ENCODE measurements at places on chromosomes 7 and 10.
A peak's percentile ranks its signal among the peaks of the same experiment; 100 is the strongest.

- no peak for DNase-seq
Observed at GRCh38 chr7:134778941-134779740, at the start of gene CALD1. TSS of gene CALD1 (plus strand) at chr7:134779634. CDS start at chr7:134867734, 88,100 bp downstream.

- DNase-seq = no peak
Observed at GRCh38 chr7:21160401-21160800, 267.5 kb upstream of the SP4 start.

GRCh38 chr7:100895956-100896731 is 456 bp upstream of the ACHE start:
- no peak for DNase-seq

DNA sequence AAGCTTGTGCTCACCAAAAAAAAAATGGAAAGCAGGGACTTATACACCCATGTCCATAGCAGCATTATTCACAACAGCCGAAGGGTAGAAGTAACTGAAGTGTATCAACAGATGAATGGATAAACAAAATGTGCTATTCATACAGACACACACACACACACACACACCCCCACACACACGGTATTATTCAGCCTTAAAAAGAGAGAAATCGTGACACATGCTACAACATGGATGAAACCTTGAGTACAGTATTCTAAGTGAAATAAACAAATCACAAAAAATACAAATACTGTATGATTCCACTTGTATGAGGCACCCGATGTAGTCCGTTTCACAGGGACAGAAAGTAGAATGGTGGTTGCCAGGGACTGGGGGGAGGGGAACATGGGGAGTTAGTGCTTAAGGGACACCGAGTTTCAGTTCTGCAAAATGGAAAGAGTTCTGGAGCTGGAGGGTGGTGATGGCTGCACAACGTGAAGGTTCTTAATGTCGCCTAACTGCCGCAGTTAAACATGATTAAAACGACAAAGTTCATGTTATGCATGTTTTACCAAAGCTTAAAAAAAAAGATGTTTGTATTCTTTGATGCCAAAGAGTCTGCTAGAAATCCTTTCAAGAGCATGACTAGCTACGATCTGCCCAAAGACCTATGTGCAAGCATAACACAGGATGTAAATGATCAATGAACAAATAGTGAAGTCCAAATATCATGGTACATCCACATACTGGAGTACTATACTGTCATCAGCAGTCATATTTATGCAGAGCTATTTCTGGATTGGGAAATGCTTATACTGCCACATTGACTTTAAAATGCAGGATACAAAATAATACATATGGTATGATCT is 7.2 kb downstream of the TNS3 start:
- peak; percentile 84 for DNase-seq

DNA sequence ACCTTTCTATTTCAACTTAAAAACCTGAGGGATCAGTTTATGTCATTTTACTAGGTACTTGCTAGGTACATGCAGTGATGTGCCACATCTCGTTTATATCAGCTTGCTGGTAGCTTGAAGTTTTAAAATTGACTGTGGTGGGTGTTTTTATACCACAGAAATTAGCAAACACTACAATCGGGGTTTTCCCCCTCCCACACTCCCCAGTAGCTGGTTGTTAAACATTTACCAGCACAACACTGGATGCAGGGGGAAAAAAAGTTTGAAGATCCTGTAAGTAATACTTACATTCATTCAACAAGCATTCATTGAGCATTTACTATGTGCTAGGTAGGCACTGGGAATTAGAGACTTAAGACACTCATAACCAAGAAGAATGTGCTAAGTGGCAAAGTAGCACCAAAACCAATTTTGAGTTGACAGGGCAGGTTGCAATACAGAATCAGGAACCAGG is 32.6 kb downstream of the USP6NL start:
- DNase-seq = peak; percentile 49

DNA sequence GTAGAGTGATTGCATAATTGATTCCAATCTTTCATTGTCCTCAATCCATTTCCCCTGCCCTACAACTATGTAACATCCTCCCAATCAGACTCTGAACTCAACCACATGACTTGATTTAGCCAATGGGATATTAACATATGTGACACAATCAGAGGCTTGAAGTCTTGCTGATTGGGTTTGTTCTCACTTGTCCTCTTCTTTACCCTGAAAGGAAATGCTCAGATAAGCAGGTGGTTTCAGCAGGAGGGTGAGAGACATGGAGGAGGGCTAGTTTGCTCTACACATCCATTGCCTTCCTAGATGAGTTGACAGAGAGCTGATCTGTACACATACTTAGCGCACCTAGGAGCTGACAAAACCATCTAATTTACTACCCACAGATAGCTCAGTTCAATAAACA is 669.4 kb downstream of the NRG3 start:
- no peak for DNase-seq

- DNase-seq = no peak
Observed at GRCh38 chr10:104359811-104360210, 6.2 kb downstream of the CFAP58 start.

GRCh38 chr7:21914671-21915070 is 31.0 kb downstream of the CDCA7L start:
- no peak for DNase-seq

DNA sequence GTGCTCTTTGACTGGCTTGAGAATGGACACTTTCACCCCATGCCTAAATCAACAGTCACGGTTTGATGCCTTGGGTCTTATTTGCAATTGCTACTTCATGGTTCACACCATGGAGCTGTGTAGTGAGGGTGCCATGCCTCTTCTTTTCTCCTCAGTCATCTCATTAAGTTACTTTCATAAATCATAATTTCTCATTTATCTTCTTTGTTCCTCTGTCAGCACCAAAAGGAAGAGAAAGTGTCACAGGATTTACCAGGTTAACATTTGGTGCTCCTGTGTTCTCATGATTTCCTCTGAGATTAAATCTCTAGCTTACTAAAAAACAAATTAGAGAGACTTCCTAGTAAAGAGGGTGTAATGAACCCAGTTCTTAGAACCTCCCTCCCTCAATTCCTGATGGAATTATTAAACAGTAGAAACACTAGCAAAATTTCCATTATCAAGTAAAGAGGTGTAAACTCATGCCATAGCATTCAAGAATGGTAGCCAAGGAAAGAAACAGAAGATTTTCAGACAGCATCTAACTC is 75.7 kb downstream of the RAMP3 start:
- no peak for DNase-seq

DNA sequence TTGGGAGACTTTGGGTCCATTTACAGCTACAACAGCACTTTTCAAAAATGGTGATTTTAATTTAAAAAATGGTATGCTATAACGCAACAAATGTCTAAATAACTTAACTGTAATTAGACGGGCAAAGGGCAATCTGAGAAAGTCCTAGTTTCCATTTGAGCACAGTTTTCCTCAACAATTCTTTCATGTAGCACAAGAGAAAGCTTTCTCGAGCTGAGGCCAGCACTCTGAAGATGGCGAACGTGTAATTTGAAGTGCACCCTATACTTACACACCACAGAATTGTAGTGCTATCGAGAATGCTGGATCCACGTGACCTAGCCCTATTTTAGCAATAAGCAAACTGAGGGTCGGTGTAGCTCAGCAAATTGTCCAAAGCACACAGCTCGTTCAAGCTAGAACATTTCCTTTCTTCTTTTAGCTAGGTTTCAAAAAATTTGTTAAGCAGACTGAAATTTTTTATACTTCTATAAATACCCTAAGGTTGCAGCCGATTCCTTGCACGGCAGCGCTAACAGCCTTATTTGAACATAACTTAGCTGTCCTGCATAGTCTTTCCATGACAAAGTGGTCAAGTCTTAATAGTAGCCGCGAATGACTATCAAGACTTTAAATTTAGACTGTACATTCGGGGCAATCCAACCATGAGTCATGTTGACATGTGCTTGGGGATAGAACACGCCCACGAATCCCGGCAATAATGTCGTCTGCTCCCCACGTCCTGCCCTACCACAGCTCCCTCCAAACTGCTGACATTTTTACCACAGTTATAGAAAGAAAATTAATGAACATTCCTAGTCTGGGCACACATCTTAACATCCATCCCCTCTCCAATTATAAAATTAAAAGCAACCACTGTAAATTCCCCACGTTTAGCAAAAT is 10.0 kb downstream of the KLF6 start:
- no peak for DNase-seq

DNA sequence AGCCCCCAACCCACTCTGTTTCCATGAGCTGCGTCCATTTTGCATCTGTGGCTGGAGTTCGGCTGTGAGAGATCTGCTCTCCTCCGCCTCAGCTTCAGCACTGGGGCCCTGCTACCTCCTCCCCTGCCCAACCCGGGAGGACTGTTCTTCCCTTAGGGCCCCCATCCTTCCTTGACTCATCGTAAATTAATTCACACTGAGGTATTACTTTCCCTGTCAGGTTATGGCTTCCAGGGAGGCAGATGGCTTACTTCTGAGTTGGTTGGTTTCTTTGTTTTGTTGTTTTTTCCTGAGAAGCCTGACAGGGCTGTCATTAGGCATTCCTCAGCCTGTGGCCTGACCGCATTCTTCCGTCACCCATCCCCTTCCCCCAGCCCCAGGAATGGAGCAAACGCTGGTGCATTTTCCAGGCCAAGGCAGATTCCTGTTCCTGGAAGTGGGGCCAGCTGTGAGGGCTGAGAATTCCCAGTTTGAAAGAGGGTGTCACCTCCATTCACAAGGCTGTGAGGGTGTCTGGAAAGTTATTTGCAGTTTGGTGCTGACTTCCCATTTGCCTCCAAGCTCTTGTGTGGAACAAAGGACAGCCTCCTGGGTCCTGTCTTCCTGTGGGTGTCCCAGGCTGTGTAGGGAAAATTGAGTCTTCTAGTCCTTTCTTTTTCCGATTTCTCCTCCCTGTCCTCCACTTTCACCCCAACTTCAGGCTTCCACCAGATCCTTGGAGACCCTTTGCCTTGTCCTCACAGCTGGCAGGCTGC is 11.7 kb downstream of the CPA5 start:
- DNase-seq = no peak

DNA sequence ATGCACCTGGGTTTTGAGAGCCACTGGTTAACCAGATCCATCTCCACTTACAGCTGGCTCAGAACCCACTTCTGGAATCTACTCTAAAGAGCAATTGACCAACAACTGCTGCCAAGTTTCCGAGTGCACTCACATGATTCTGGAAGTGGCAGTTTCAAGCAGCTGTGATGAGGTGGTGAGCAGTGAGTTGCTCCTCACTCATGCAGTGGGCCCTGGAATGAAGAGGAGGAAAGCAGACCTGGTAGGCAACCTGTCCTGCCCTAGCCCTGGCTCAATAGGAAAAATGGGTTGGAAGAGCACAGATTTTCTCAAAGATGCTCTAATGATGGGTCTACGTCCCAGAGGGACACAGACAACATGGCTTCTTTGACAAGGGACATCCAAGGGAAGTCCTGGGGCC is 70.7 kb upstream of the NPY start:
- DNase-seq = no peak

DNA sequence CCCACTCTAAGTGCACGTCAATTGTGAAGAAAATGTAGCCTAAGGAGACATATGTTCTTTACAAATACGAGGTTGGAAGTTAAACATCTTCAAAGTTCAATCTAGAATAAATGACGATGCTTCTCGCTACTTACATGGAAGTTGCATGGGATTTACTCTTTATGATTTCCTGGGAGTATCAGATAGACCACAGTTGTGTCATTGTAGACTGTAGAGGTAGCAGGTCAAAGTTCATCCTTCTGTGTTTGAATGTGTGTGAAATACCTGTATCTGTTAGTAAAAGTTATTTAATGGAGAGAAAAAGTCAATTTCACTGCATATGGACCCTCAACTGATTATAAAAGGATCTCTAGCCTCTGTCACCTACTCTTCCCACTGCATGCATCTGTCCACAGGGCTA is 112.6 kb downstream of the C1GALT1 start:
- no peak for DNase-seq

DNA sequence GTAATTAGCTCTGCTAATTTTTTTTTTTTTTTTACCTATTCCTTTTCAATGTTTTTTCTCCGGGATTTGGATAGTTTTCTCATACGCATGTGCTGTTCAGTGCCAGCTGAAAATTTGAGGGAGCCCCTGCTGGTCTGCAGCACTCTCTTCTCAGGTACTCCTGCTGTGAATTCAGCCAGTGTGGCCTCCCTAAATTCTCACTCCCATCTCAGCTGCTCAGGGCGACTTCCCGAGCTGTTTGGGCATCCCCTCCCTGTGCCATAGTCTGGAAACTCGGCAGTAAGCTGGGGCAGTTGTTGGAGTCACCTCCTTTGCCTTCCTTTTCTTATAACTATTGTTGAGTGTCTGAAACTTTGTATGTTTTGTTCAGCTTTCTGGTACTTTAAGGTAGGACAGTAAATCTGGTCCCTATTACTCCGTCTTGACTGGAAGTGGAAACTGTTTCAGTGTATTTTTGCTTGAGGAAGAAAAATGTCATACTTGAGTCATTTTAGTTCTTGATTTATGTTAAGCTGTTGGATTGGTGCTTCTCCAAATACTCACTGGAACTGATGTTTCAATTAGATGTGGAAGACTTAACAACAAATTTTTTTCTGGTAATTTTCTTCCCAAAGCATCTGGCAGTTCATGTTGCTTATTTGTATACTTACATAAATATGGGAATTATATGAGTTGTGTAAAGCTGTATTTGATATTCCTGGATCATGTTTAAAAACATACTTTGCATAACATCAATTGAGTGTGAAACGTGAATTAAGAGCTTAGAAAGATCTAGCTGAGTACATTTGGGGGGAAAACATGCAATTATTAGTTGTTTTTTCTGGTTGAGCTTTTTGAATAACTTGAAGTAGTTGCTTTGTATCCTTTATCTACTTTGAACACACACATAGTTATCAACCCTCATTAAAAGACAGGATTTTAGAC is 33.7 kb downstream of the MINPP1 start:
- DNase-seq = no peak

GRCh38 chr10:96366508-96366907 is 7.7 kb upstream of the OPALIN start:
- DNase-seq = no peak

DNA sequence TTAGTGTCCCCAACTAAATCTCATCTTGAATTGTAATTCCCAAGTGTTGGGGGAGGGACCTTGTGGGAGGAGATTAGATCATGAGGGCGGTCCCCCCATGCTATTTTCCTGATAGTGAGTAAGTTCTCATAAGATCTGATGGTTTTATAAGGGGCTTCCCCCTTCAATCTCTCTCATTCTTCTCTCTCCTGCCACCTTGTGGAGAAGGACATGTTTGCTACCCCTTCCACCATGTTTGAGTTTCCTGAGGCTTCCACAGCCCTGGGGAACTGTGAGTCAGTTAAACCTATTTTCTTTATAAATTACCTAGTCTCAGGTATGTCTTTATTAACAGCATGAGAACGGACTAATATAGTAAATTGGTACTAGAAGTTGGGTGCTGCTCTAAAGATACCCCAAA is 365.6 kb downstream of the ANKRD7 start:
- no peak for DNase-seq

GRCh38 chr7:55121249-55121648 is 102.4 kb downstream of the EGFR start:
- DNase-seq = no peak

- DNase-seq = no peak
Observed at GRCh38 chr7:96649981-96650380, 59.7 kb downstream of the SEM1 start.

DNA sequence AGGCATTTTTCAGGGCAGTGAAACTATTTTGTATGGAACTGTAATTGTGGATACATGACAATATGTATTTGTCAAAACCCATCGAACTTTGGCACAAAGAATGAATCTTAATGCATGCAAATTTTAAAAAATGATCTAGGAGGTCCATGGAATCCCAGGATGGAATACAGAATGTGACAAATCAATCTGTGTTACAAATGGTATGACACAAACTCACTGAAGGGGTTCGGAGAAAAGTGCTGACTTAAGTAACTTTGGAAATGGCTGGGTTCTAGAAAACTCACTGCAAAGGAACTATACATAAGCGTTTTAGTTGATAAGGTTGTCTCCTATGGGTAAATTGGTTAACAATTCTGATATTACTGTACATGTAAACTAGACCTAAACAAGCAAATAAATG is 26.0 kb downstream of the CALN1 start:
- DNase-seq = no peak

Data from naive B cell (primary cell).